Inflammatory macrophage treated with lipopolysaccharide for 4 hours (primary cell): ENCODE measurements at places on chromosomes 1 and 21.

DNA sequence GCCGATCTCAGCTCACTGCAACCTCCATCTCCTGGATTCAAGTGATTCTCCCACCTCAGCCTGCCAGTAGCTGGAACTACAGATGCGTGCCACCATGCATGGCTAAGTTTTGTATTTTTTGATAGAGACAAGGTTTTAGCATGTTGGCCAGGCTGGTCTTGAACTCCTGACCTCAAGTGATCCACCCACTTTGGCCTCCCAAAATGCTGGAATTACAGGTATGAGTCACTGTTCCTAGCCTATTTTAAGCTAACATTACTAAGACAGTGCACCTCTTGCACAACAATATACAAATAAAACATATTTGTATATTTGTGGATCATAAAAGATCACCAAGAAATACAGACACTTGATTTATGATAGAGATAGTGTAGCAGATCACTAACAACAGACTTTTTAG is 139.1 kb downstream of the DUSP10 start:
- DNase-seq = no peak

DNA sequence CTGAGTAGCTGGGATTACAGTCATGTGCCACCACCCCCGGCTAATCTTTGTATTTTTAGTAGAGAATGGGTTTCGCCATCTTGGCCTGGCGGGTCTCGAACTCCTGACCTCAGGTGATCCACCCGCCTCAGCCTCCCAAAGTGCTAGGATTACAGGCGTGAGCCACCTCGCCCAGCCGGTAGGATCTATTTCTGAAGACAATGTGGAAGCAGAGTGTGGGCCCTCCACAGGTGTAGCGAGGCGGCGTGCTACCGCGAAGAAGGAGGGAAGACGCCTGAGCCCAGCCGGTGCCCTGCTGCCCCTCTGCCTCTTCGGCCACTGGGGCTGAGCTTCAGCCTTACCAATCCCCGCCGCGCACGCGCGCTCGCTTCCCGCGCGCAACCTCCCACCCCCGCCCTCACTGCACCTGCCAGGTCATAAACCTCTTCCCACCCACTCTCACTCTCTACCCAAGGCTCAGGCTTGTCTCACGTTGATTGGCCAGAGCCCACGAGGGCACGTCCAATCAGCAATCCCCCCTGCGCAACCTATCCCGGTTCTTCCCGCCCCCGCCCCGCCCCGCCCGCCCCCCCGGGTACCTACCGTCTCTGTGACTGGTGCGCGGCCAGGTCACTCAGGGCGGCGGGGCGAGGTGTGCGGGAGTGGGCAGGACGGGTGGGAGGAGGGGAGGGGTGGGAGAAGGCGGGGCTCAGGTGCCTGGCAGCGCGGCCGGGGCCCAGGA is 409 bp upstream of the HOOK1 start:
- DNase-seq = no peak

GRCh38 chr1:206479183-206480125 is 9.2 kb downstream of the IKBKE start:
- peak; percentile 64 for DNase-seq

DNA sequence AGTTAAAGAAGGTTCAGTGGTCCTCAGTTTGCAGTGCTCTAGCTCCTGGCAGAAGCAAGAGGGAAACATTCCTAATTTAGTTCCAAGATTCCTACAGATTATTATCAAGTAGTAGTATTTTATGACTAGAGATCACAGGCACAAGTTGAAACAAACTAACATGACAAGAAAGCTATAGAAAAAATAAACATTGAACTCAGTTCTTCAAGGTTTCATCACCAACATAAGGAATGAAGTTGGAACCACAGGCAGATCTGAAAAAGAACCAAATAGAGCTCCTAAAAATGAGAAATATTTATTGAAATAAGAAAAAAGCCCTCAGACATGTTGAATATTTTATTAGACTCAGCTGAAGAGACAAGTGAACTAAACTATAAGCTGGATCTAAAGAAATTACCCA is 40.6 kb downstream of the PDC start:
- no peak for DNase-seq

- no peak for DNase-seq
Measured at GRCh38 chr1:36773827-36774541, 260.3 kb downstream of the GRIK3 start.

DNA sequence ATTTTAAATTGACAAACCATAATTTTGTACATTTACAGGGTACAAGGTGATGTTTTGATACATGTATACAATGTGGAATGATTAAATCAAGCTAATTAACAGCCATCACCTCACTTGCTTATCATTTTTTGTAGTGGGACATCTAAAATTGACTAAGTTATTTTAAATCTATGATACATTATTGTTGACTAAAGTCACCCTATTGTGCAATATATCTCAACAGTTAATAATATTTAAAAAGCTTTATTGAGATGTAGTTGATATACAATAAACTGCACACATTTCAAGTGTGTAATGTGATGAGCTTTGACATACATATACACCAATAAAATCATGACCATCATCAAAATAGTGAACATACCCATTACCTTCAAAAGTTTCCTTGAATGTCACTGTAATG is 242.5 kb upstream of the PLXNA2 start:
- no peak for DNase-seq

DNA sequence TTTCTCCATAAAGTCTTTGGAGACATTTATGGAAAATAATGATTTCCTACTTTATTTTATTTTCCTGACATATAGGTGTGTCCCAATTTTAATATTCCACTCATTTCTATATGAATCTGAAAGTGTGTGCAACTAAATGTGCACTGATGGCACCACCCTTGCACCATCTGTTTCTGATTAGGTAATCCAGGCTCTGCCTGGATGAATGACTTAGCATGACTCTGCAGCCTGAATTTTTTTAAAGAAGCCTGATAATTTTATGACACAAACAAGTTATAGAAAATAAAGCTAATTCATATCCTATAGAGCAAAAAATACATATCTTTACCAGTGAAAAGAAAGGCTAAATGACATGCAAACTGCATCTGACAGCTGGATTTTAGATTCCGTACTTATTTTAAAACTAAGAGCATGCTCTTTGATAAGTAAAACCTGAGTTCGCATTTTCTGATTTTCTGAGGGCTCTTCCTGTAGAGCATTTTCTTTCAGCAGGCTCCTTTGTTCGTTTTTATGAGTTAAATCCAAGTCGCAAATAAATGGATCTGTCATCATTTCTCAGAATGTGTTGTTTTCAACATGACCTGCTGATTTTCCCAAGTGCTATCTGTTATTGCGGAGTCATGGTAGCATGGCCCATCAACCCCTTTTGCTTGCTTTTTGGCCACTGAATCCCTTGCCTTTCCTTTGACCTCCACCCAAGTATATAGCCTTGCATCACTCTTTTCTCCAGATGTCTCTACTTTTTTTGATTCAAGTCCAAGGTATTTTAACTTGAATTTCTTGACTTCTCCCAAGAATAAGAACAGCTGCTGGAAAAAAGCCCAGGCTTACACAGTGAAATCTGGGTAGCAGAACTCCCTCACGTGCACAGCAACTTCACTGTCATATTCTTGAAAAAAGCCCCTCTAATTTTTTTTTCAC is 52.8 kb upstream of the LYPLAL1 start:
- peak; percentile 82 for DNase-seq

DNA sequence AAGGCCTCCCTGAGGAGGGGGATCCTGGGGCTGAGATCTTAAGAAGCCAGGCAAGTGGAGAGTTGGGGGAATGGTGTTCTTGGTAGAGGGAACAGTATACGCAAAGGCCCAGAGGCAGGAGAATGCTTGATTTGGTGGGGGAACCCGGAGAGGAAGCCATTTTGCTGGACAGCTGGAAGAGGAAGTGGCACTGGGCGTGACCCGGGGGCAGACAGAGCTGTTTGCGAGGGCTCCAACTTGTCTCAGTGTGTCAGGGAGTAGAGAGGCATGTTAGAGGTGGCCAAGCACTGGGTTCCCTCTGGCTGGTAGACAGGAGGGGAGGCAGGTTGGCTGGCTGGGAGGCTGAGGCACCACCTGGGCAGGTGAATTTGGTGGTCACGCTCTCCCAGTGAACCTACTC is 96.3 kb upstream of the ACTL8 start:
- DNase-seq = peak; percentile 69

DNA sequence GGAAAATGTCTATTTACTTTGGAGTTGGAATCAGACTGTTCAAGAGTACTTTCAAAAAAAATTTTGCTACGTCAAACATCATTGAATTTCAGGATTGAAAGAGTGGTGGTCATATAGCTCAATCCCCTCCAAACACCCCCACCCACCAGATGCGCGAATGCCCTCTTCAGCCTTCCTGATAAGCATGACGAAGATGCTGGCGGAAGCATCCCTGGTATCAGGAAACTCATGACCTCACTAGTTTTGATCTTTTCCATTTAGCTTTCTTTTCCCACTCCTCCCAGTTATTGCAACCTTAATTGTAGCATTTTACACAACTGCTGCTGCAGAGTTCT is 104.4 kb downstream of the LEPR start:
- no peak for DNase-seq

DNA sequence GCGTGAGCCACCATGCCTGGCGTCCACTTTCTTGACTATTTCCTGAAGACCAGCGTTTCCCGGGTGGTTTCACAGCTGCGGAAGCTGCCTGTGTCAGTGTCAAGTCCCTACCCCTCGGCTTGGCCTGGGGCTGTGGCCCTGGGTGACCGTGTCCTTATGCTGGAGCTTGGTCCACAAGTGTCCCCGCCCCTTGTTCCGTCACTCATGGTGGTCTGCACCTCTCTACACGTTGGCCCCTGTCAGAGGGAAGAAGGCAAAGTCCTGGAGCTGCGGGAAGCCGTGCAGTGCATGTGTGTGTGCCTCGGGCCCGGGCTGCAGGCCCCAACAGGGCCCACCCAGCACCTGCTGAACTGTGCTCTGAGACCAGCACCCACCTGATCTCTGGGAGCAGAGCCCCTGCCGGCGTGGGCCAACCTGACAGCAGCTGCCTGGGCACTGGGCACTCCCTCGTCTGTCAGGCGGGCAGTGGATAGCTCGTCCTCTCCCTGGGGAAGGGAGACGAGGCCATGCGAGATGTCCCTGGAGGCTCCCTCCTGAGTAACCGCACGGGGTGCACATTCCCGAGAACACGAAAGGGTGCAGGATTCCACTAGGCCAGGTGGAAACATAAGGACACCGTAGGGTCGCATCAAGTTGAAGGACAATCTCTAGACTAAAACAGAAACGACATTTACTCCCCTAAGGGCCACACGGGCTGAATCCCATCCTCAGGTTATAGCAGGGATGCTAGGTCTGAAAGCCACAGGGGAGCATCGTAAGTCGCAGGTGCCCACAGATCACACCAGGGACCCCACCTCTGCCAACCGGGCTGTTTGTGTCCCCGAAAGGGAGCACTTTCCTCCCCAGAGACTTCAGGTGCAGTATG is 2.4 kb upstream of the C1orf159 start:
- DNase-seq = no peak

DNA sequence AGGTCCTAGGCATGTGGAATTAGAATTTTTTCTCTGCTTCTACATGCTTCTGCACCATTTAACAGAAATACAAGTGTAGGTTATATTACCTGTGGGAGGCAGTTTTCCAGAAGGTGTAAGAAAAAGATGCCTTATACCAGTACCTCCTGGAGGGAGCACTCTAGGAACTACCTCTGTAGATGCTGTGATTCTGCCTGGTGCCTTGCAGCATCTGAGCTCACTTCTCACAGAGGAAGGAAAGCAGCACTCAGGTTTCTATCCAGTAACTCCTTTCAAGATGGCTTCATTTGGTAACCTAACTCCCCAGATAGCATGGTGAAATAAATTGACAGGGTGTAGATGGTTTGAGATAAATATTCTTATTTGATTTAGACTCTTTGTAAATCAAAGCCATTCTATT is 50.3 kb downstream of the GIPC2 start:
- DNase-seq = no peak

- DNase-seq = no peak
Measured at GRCh38 chr21:33781121-33781520, 134.5 kb downstream of the ATP5PO start.

GRCh38 chr1:172609528-172609927 is 49.4 kb upstream of the FASLG start:
- DNase-seq = peak; percentile 20

GRCh38 chr1:221411283-221411682 is 330.6 kb downstream of the DUSP10 start:
- DNase-seq = no peak

DNA sequence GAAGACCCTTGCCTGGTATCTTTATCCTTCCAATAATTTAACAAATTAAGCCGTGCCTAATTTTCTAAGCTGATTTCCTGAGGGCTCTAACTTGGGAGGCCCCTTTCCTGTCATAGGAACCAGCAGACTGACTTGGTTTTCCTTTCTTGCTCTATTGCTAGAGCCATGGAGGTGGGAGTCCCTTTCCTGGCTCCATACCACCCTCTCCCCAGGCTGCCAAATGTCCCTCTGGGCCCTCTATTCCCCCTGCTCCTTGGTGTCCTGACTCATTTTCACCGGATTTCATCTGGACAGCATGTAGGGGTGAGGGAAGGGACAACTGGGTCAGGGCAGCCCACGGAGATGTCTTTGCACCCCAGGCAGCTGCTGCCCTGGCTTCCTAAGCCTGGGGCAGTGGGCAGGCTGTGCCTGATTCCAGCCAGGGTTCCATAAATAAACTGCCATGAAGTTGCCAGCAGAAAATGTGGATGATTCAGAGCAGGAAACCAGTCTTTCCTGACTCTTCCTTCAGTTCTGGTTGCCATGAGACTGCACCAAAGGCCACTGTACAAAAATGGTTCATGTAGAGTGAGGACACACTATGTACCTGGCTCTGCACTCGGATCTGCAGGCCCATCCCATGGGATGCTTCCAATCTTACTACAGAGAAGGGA is 38.0 kb upstream of the SERBP1 start:
- no peak for DNase-seq
